ENCODE measurements at places on chromosomes 3 and 15.

DNA sequence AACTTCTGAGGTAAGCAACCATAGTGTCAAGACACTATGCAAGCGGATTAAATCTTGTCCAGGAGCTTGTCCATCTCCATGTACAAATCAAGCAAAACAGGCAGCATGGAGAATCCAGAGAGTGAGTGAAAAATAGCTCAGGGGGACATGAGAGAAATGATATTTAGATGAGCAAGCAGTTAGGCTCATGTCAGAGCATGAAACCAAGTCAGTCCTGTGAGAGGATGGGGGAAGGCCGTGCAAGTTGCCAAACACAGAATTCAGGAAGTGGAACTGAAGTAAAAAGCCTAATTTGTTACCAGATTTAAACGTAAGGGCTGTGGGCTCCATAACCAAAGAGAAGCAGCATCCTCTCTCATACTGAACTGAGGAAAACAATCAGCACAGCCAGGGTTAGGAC, 995.9 kb downstream of the MCTP2 start:
- no peak for DNase-seq

DNA sequence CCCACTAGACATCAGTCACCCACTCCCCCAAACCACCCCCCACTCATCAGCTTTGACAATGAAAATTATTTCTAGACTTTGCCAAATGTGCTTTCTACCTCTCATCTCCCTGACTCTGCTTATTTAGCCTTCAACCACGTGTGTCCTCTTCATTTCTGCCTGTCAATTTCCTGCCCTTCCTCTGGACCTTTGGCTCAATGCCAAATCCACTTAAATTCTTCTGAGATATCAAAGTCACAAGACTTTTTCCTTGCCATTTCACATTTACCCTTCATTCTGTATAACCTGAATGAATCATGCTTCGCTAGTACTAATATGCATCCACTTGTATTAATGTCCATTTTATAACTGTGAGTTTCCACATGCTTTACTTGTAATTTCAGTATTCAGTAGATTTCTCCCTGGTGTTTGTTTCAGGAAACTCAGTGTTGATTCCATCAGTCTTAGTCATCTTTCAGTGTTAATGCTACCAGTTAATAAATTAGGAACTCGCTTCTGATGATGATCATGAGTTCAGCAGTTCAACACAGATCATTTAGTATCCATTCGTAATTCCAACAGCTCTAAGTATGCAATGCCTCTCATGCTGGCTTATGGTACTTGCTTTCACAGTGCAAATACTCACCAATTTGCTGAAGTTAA, 128.2 kb upstream of the OSTN start:
- DNase-seq = no peak

- DNase-seq = no peak
Measured at GRCh38 chr15:35728219-35728940, 182.4 kb upstream of the DPH6 start.

DNA sequence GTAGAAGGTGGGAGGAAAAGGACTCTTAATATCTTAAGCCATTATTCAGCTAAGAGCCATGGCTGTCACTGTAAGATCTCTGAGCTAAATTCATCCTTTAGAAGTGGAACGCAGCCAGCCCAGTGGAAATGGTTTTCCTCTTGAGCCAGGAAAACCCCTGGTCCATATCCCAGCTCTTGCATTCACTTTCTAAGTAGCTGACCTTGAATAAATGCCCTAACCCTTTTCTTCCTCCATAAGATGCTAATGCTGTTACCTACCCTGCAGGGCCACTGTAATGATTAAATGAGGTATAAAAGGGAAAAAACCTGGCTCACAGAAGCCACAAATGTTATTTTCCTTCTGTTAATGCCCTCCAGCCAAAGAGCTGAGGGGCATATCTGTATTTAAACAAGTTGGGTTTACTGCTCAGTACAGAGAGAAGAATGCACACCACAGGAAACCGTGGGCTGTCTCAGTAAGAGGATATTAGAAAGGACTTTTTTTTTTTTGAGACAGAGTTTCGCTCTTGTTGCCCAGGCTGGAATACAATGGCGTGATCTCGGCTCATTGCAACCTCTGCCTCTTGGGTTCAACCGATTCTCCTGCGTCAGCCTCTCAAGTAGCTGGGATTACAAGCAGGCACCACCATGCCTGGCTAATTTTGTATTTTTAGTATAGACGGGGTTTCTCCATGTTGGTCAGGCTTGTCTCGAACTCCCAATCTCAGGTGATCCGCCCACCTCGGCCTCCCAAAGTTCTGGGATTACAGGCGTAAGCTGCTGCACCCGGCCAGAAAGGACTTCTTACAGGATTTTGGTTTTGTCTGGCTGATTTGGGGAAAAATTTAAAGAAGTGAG, 6.8 kb downstream of the UBL7 start:
- no peak for DNase-seq
